ENCODE measurements at places on chromosomes 6 and 20.

DNA sequence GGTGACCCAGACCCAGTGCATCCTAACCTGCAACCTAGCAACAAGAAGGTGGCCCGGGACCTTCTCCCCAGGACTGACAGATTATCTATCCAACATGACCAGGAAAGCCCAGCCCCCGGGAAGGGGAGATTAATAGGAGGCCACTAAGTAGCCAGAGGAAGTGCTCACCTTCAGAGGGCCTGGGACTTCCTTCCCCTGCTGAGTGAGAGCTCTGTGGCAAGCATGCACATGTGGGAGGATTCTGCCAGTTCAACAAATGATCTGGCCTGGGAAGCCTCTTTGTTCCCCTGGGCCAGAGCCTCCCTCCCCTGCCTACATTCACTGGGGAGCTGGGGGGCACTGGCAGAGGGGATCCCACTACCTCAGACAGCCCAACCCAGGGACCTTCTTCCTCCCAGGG lies 39.6 kb downstream of the SHLD1 start:
- DNase-seq, result no peak

DNA sequence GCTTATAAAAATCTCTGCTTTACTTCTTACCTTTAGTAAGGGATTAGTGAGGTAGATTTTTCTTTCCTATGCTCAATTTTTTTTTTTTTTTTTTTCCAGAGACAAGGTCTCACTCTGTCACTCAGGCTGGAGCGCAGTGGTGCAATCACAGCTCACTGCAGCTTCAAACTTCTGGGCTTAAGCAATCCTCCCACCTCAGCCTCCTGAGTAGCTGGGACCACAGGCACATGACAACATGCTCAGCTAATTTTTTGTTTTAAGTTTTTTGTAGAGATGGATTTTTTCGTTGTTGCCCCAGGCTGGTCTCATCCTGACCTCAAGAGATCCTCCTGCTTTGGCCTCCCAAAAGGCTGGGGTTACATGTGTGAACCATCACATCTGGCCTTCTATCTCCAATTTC lies 58.9 kb upstream of the RREB1 start:
- no peak for DNase-seq

- DNase-seq, result no peak
Measured at GRCh38 chr6:138576313-138576712, 77.0 kb upstream of the NHSL1 start.

DNA sequence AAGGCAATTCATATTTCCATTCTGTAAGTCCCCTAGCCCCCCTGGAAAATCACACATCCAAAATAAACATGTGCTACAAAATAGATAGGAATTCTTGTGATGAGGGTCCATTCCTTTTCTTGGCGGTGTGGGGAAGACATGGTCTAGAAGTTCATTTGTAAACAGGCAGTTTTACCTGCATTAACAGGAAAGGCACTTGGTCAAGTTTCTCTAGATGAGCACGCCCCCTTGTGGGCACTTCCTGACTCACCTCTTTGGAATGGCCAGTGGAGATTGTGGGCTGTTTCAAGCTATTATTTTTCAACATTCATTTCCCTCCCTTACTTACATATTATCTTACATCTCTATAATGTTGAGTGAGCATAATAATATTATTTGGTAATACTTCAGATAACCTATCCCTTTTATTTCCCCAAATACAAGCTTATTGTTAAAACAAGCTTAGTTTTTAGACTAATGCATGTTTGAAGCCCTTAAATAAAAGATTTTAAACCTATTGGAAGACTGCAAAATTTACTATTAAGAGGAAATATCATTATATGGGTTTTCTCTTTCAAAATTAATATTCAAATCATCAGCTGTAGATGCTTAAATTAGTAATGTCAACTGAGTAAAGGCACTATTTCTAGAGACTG lies 92.1 kb downstream of the TASP1 start:
- DNase-seq, result peak; percentile 49

DNA sequence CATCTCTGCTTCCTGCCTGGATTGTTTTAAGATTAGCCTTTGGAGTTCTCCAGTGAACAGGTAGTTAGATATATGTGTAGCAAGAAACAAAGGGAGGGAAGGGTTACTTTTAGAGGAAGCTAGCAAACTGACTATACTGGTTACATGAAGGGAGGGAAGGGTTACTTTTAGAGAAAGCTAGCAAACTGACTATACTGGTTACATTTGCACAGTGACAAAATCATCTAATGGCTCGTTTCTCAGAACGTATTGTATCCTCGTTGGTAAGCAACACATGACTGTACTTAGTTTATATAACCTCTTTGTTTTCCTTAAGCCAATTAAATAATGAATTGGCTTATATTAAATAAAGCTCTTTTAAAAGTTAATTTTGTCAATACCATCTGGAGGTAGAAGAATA lies 540.9 kb downstream of the EPM2A start:
- DNase-seq, result no peak

DNA sequence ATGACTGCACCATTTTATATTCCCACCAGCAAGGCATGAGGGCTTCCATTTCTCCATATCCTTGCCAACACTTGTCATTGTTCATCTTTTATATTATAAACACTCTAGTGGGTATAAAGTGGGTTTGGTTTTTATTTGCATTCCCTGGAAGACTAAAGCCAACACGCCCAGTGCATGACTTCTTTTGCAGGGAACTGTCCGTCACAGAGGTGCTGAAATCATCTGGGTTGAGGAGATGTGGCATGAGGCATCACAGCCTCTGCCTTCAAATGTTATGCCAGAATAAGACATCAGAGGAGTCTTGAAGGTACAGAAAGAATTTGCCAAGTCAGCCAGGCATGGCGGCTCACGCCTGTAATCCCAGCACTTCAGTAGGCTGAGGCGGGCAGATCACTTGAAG lies 29.9 kb upstream of the FAM210B start:
- no peak for DNase-seq
